Esophagus squamous epithelium (tissue), 5 donors: ENCODE measurements at places on chromosomes 5 and 9.

DNA sequence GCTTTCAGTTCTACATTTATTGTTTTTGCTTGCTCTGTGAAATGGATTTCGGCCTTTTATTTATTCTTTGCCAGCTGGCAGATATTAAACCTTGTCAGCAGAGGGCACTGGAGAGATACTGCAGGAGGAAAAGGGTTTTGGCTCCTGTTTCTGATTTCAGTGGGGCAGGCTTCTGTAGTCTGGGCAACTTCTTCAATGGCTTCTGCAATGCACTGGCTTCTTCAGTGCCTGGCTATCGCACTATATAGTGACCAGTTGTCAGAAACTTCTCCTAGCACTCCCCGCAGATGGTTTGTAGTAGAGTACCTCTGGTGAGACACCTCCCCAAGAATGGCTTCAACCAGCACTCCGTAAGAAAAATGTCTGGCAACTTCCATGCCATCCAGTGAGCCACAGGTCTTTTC lies 3.2 kb upstream of the NFX1 start:
- DNase-seq, result no peak

GRCh38 chr9:3730511-3730922 lies 204.7 kb upstream of the RFX3 start:
- DNase-seq, result no peak

DNA sequence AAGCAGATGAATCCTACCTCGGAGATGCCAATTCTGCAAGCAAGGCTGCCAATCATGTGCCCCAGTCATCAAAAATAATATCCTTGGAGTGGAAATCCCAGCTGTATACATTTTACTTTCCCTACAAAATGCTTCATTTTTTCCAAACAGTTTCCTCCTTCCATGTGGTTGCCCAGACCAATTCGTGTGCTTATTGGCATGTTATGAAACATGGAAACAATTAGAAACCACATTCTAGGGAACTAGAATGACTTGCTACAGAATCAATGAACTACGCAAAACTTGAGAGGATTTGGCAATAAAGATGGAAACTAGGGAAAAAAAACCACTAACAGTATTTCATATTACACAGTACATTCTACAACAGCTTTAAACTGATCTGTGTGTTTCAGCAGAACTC lies 584.5 kb upstream of the DMAC1 start:
- no peak for DNase-seq

- DNase-seq, result no peak
These were observed 78.1 kb downstream of the RAPGEF1 start for GRCh38 chr9:131661568-131662288.
